ENCODE measurements at places on chromosomes 7 and 10.

DNA sequence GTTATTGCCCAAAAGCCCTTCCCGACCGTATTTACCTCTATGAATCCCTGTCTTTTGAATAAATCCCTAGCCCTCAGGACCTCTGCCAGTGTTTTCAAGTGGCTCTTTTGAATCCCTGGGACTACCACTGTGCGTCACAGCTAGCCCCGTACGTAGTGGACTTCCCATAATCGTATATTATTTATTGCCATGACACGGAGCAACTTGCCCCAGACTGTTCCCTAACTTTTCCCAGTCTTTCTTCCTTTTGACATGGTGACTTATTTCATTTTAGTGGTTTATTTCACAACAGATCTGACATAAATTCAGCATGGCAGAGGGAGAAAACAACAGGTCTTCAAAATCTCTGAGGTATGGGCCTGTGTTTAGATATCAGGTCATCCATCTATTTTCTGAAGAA lies 318.6 kb upstream of the KLF6 start:
- no peak for DNase-seq

- DNase-seq, result no peak
These were observed 30.1 kb downstream of the TNS3 start for GRCh38 chr7:47551668-47552440.

GRCh38 chr7:98133181-98133580 lies 26.5 kb downstream of the LMTK2 start:
- DNase-seq, result no peak

DNA sequence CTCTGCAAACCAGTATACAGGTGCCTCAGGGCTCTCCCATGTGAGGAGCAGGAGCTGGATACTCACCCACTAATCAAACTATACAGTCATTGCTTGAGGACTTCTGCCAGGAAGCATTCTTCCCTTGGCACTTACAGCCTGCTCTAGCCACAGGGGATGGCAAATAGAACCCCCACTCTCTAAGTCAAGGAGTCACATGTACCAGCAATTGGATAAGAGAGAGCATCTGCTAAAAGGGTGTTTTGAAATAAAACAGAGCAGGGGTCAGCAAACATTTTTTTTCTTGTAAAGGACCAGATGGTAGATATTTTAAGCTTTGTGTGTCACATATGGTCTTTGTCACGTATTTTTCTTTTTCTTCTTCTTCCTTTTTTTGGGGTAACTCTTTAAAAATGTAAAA lies 865.2 kb upstream of the GHITM start:
- no peak for DNase-seq

- no peak for DNase-seq
These were observed 234.9 kb downstream of the SH2D4B start for GRCh38 chr10:80772596-80772995.
